Hypothalamus (tissue), 51 donors: ENCODE measurements at places on chromosomes 2 and 18.

- DNase-seq, result no peak
These were observed 62.1 kb downstream of the NUP35 start for GRCh38 chr2:183186296-183186695.

GRCh38 chr2:172454404-172455120, 27.2 kb downstream of the ITGA6 start:
- DNase-seq, result no peak

GRCh38 chr2:136828162-136828561, 62.8 kb downstream of the THSD7B start:
- DNase-seq, result no peak

DNA sequence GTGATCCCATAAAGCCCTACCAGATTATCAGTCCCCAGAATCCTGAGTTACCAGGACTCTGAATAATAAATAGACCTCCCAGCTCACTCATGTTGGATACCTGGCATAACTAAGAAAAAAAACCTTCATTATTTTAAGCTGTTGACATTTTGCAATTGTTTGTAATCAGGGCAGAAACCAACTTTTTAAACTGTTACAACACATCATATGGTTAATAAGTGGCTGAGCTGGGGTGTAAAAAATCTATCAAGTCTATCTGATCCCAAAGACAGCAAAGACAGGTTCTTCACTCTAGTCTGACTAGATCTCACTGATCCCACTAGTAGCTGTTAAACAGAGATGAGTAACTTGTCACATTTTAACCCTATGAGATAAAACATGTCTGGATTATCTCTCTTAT, 370.3 kb downstream of the RIT2 start:
- no peak for DNase-seq

GRCh38 chr18:22723221-22723620, 209.9 kb upstream of the RBBP8 start:
- no peak for DNase-seq

GRCh38 chr18:10226971-10227370, 227.5 kb upstream of the APCDD1 start:
- DNase-seq, result no peak

DNA sequence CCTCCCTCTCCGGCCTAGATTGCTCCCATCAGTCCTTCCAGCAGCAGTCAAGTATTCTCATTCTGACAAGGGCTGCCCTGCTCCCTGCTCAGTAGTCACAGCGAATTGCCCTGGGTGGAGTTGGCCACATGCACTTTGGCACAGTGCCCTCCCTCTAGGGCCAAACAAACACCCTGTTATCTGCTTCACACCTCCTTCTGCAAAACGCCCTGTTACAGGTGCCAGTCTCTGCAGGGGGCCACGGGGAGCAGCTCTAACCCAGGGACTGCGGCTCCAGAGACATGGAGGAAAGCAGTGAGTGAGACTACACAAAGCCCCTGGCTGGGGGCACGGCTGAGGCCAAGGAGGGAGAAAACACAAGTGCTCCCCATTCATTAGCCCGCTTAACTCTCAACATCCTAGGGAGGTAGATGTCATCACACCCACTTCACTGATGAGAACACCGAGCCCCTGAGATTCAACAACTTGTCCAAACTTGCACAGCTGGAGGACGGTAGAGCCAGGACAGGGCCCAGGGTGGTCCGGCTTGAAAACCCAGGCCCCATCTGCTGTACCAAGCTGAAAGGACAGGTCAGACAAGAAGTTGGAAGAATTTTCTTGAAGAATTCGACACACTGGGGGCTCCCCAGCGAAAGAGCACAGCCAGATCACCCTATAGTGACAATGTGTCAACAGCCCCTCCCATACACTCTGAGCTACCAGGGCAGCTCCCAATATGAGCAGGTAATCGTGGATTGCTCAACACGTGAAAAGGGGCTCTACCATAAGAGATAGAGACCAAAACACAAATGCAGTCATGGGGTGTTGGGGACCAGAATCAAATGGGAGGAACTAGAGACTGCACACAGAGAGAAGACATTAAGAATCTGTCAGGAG, 8.7 kb upstream of the TFCP2L1 start:
- no peak for DNase-seq

DNA sequence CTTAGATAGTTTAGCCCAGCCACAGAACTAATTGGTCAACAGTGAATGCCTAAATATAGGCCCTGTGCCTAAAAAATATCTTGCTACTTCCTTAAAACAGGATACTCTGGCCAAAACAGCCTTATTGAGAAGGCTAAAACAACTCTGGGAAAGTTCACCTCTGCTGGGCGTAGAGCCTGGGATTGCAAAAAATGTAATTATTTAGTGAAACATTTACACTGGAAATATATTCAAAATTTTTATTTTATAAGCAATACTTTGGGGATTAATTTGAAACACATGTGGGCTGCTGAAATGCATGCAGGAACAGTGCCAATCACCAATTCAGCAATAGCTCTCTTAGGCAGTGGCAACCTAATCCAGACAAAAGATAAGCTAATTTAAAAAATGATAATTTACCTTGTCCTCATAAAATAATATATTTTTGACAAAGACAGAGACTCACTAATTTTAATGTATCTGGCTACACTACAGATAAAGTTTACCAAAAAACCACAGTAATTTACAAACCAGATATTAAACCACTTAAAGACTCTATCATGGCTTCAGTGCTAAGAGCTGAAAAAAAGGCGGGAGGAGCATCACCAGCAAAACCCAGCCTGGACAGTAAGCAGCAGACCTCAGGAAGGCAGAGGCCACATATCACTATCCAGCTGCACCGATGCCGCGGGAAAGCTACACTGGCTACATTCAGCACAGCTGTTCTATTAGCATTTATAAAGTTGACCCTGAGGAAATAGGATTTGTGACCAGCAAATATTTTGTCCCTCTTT, 18.5 kb downstream of the TRAK2 start:
- no peak for DNase-seq

- DNase-seq, result no peak
These were observed 423.9 kb upstream of the MAP2 start for GRCh38 chr2:208999911-209000310.

DNA sequence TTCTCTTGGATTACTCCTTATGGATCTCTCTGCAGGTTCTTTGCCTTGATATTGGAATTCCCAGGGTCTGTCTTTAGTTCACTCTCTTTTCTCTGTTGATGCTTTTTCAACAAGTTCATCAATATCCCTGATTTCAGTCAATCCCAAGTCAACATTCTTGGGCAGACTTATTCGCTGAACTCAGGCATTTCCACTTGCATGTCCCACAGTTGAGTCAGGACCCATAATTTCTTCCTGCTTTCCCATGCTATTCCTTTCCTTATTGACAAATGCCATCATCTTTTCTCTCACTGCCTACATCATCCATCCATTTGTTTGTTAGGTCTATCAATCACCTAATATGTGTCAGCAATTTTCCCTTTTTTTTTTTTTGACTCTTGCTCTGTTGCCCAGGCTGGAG, 11.6 kb downstream of the GPD2 start:
- DNase-seq, result no peak

- no peak for DNase-seq
These were observed 26.6 kb downstream of the PTPN18 start for GRCh38 chr2:130382313-130382917.
